ENCODE measurements at places on chromosomes 1 and 21.

DNA sequence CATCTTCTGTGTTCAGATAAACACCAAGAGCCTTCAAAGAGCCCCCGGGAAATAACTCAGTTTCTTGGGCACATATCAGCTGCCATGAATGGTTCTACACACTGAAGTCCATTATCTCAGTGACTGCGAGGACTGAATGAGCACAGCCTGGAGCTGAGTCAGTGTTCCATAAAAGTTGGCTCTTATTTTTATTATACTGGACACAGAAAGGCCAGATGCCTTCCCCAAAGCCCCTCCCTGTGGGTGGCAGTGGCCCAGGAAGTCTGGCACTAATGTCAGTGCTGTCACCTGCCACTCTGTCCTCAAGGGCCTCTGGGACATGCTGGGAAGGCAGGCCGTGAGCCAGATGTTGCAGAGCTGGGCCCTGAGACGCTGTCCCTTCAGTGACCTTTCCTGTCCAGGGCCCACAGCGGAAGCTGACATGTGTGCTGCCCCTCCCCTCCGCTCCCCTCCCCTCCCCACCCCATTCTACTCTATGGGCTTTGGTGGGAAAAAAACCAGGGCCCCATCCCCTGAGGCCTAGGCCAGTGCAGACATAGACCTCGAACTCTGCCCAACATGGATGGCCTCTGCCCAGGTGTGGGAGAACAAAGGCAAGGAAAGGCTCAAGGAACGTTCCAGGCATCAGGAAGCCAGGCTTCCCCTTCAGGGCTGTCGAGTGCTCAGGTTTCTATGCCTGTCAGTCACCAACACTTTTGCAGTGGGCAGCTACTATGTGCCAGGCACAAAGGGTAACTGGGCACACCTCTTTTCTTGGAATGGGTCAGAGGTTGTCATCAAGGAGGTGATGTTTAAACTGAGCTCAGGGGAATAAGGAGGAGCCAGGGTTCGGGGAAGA is 22.4 kb upstream of the NPPB start:
- no peak for DNase-seq

DNA sequence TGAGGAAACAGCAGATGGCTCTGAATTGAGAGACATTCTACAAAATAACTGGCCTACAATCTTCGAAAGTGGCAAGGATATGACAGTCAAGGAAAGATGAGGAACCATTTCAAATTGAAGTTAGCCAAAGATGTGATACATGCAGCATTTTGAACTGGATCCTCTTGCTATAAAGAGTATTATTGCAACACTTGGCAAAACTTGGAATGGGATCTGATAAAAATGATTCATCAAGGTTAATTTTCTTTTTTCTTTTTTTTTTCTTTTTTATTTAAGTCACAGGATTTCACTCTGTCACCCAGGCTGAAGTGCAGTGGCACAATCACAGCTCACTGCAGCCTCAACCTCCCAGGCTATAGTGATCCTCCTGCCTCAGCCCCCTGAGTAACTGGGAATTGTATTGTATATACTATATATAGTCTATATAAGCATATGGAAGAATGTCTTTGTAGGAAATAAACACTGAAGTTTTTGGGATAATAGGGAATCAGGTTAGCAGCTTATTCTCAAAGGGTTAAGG is 49.8 kb upstream of the GJA8 start:
- DNase-seq, result no peak

GRCh38 chr1:18324246-18324645 is 156.5 kb upstream of the KLHDC7A start:
- DNase-seq, result no peak

DNA sequence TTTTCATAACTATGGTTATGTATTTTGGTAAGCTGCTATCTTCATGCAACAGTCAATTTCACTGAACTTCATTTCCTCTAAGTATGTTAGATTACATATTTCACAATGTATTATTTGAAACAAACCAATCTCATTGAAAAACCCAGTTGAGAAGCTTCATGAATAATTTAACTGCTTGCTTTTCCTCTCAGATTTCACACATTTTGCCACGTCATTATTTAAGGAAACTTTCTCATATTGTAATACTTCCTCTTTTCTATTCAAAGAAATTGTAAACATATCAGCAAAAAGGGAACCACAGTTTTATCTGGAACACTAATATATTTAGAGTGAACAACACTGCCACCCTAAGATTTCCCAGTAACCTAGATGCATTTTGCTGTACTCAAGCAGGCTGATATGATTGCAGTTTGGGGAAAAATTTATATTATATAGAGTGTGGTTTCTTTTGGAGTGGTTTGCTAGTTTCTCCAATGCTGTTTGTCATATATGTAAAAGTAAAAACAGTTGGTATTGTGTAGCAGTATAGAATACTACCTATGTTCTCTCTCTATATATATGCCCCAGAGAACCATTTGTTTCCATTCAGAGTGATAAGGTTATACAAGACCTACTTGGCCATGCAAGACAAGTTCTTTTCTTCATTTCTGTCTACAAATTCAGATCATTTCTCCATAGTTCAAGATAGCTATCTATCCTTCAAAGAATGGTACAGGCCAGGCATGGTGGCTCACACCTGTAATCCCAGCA is 28.4 kb upstream of the AHCTF1 start:
- DNase-seq, result peak; percentile 88

DNA sequence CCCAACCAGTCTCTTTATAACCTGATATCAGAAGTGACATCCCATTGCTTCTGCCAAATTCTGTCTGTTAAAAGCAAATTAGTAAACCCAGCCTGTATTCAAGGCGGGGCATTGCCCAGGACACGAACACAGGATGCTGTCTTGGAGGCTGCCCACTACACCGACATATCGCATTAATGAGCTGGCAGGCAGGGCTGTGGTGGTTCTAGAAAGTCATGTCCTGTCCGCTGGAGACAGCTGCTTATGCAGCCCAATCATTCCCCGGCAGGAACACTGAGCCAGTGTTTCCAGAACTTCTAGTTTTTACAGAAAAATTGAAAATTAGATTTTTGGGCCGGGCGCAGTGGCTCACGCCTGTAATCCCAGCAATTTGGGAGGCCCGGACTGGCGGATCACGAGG is 19.3 kb downstream of the C1orf167 start:
- no peak for DNase-seq

DNA sequence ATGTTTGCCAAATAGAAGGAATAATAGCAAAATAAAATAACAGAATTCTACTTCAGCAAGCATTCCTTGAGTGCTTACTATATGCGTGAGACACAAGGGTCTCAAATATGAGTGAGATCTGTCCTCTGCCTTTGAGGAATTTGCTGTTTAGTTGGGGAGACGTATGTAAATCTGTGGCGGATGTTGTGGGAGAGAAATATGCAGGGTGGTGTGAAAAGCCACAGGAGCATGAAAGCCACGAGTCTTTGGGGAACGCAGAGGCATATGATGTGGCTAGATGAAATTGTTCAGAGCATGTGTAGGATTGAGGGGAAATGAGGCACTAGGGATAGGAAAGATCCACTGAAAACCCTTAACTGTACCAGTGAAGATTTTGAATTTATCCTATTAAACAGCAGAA is 244.4 kb downstream of the PBX1 start:
- DNase-seq, result no peak

DNA sequence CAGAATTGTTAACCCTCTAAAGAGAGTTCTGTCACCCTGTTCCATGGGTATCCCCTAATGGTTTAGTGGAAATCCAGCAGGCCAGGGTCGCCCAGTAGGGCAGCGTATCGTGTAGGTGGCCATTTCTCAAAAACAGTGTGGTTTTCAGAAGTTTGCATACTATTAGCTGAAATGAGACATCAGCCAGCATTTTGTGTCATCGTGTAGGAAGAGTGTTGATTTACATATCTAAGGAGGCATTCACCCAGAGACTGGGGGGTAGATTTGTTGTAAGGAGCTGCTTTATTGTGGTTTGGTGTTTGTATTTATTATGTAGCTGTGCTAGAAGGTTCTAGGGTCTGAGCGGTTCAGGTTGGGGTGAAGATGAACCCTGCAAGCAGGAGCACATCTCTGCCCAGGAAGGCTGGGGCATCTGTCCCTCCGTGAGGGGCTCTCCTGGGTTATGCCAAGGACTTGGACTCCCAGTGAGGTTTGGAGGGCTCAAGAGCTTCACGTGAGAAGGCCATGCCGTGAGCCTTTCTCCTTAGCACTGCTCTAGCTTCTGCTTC is 174.4 kb downstream of the PGBD5 start:
- DNase-seq, result no peak

DNA sequence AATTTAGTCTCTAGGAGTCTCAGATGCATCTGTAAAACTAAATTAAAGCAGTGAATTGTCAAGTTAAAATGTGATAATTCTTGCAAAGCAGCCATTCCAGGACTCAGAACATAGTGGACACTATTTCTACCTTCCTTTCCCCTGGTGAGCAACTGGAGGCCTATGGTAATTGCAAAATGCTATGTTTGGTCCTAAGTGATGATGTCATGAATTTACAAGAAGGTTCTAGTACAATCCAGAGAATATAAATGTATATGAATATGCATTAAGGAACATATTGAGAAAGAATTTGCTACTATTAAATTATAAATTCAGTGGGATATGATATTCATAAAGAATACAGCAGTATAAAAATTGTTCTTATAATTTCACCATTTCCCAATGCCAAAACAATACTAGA is 32.6 kb downstream of the OMA1 start:
- no peak for DNase-seq

GRCh38 chr1:100757946-100758345 is 38.4 kb downstream of the VCAM1 start:
- no peak for DNase-seq

GRCh38 chr21:25953196-25953595 is 217.4 kb downstream of the APP start:
- no peak for DNase-seq

DNA sequence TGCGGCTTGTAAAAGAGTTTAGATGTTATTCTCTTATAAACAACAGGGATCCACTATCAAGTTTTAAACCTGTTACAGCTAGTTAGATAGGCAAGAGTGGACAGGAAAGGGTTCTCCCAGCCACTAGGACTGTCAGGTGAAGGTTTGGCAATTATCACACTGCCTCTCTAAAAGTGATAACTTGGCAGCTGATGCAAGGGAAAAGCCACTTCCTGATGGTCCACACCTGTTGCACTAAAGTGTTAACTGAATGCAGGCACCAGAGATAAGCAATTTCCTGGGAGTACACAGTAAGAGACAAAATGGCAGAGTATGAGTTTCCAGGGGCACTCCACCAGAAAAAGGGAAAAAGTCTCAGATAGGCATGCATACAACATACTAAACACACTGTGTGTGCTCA is 99.4 kb downstream of the VAV3 start:
- DNase-seq, result no peak

GRCh38 chr1:156493742-156494141 is 6.8 kb downstream of the MEF2D start:
- no peak for DNase-seq

DNA sequence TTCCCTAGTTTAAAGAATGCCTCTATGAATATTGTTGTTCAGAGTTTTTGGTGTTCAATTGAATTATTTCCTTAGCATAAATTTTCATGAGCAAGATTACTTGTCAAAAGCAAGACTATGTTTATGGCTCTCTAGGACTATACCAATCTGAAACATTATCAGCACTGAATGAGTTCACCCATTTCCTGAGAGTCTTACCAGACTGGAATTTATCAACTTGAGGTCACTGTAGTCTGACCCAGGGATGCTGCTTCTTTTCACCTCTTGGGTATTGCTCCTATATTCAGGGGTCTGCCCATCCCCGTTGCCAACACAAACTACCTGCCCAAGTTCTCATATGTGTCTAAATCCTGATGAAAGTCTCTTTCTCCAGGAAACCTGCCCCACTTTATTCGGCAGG is 42.6 kb downstream of the OPTC start:
- DNase-seq, result no peak

DNA sequence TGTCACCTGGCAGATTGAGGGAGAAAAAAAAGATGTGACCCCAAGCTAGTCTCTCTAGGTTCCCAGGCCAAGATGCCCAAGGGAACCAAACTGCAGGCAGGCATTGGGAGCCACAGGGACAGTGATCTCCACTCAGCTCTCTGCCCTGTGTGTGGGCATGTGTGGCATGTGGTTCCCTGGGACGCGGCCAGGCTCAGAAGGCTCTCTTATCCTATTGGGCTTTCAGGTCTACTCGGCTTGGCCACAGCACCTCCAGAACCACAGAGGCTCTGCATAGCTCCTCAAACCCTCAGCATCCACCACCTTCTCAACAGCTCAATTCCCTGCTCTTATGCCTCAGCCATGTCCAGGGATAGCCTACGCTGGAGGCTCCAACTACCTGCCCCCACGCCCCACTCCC is 22.0 kb downstream of the IQGAP3 start:
- DNase-seq, result no peak

- no peak for DNase-seq
Observed at GRCh38 chr1:201566529-201566823, 27.5 kb downstream of the NAV1 start.

GRCh38 chr21:41228492-41228891 is 60.5 kb downstream of the BACE2 start:
- no peak for DNase-seq

DNA sequence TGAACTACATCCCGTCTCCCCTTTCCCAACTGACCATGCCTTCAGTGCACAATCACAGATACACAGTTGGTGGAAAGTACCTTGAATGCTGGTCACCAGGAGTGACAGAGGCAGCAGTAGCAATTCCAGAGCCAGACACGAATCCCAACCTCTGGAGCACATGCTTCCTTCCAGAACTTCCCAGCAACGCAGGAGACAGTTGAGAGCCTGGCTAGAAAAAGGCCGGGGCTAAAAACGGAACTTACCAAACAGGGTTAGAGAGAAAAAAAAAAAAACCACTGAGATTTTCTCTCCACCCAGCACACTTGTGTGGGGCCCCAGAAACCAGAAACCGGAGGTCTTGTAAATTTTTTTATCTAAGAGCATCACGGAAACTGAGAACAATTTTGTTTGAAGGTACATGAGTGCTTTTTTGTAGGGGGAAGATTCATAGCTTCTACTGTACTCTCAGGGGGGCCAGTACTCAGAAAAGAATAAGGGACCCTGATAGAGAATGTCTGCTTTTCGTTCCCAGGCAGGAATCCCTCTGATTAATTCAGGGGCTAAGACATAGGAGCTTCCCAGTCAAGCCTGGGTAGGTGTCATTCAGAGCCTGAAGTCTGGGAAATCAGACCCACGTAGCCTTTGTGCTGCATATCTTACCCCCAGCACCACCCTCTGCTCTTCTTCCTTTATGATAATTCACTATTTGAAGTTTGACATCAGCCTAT is at the start of gene CD48:
CD48 (minus strand) TSS at position 221 of the 710 bp plus-strand sequence; CDS start at position 162, 59 bp downstream.
- DNase-seq, result peak; percentile 92

DNA sequence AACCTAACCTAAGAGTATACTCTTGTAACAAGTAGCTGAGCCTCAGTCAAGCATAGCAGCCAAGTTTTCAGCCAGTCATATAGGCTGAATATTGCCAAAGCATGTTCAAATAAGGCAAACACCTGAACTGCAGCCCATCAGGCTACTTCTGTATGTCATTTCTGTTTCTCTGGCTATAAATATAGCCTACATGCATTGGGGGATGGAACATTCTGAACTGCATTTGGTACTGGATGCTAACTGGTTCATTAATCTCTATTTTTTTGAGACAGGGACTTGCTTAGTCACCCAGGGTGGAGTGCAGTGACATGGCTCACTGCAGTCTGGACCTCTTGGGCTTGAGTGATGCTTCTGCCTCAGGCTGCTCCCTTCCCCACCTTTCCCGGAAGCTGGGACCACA is 37.3 kb downstream of the MAST2 start:
- no peak for DNase-seq

- no peak for DNase-seq
Observed at GRCh38 chr1:37438037-37438868, 36.1 kb upstream of the ZC3H12A start.
